Posterior cingulate gyrus (tissue), 11 donors: ENCODE measurements at places on chromosomes 13 and 19.

- DNase-seq: peak; percentile 67
These were observed 41.5 kb downstream of the NFIC start for GRCh38 chr19:3407556-3408516.

- DNase-seq: no peak
These were observed 874 bp downstream of the TRIM28 start for GRCh38 chr19:58544591-58545285.

GRCh38 chr13:40583738-40584137 is 82.7 kb downstream of the FOXO1 start:
- DNase-seq: no peak

DNA sequence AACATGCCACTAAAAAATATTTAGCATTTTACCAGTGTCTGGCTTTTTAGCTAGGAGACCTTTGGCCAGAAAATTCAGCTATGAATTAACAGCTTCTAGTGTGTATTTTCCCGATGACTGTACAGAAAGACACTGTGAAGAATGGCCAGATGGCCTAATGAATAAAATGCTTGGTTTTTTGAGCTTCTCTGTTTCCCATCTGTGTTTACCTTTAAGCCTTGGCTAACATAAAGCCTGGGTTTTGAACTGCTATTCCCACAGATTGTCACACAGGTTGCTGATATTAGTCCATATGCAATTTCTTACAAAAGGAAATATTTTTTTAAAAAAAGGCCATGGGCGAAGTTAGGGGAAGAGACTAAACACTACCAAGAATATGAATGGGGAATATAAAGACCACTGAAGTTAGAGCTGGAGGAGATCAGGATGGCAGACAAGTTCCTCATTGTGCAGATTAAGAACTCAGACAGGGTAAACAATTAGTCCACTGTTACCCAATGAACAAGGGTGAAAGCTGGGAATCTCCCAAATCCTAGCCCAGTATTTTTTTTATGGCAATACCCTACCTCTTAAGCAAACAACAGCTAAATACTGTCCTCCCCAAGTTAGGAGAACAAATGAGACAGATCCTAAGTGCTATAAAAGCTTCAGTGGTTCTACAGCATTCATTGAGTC is 95.1 kb downstream of the DCT start:
- no peak for DNase-seq

DNA sequence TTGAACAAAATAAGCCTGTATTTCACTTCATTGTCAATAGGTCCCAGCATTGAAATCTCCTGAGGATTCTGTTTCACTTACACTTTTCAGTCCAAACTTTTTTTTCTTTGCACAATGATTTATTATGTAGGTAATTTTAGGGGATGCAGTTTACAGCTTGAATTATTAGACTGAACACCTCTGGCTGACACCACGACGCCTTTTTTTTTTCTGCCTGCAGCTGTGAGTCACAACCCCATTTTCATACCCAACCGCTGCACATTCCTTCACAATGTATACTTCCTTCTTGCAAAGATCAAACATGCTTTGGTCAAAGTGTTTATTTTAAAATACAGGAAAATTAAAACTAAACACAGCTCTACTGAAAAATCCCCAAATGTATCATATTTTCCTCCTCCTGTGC is 11.4 kb downstream of the ZIC2 start:
- no peak for DNase-seq

- DNase-seq: no peak
These were observed 16.9 kb downstream of the ZNF331 start for GRCh38 chr19:53554804-53555203.

GRCh38 chr13:77298426-77298825 is 28.5 kb downstream of the MYCBP2 start:
- DNase-seq: no peak

GRCh38 chr13:33752597-33752996 is 65.4 kb upstream of the RFC3 start:
- DNase-seq: no peak

DNA sequence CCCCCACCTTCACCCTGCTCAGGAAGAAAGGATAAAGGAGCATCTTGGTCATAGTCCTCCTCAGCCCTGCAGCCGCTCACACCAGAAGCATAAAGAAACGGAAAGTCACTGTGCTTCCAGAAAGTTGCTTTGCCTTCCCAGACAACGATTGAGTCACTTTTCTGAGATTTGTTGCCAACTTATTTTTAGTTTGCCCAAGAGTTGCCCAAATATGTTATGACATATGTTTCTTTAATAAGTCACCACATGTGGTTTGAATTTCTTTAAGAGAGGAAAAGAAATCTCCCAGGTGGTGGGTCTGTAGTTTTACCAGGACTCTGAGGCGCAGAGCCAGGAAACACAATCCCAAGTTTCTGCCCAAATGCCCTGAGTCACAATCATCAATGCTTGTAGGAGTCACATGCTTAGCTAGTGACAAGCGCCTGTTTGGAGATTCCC is 63.4 kb upstream of the LRCH1 start:
- DNase-seq: no peak

- no peak for DNase-seq
These were observed 313.8 kb upstream of the SPRY2 start for GRCh38 chr13:80654638-80655249.

- DNase-seq: no peak
These were observed 694.3 kb upstream of the SGCG start for GRCh38 chr13:22486490-22486889.

GRCh38 chr19:47445527-47445926 is 26.2 kb downstream of the SLC8A2 start:
- no peak for DNase-seq

DNA sequence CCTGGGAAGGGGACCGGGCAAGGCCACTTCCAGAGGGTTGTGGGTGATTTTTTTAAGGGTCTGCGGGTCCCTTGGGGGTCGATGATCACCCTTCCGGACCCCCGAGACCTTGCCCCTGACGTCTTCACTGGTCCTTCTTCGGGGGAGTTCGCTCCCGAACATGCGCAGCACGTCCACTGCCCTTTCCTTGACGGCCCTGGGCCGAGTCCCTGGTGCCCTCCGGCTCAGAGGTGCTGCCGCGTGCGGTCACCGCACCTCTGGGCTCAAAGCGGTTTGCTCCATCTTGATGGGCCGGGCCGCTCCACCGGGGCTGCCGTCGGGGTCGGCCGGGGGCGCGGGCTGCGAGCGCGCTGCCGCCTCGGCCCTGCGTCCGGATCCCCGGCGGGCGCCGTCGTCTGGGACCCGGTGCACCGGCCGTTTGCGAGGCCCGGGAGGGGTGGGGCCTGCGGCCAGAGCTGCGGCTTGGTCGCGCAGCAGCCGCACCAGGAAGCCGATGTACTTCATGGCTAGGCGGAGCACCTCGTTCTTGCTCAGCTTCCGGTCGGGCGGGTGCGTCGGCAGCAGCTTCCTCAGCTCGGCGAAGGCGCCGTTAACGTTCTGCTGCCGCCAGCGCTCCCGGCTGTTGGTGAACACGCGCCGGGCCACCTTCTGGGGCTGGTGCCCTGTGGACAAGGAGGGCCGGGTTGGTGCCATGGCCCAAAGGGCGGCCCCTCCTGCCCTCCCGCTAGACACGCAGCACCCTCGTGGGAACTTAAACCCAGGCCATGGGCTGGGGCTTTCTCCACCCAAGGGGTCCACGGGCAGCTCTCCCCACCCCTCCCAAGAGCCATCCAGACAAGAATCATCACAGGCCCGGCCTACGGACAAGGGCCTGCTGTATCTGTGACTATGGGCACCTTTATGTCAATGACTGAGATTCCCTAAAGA is 3.3 kb downstream of the LYL1 start:
- DNase-seq: peak; percentile 91

GRCh38 chr19:8213827-8214672 is 4.9 kb downstream of the CERS4 start:
- DNase-seq: no peak

DNA sequence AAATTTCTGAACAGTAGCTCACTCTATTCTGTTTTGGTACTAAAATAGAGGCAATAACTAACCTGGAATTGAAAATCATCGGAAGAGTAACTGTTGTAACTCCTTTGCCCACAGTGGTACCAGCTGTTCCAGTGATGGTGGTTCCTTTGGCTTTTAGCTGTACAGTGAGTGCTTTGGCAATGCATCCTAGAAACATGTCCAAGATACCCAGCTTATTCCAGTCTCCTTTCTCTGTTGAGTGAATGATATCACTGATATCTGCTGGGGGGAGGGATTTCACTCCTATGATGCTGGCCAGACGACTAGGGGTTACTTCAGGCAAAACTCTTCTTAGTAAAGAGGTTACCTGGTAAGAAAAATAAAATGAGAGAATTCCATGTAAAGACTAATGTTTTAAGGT is 40.6 kb upstream of the FBXL3 start:
- DNase-seq: no peak

- DNase-seq: no peak
These were observed 242.2 kb upstream of the EDNRB start for GRCh38 chr13:78160793-78161192.

DNA sequence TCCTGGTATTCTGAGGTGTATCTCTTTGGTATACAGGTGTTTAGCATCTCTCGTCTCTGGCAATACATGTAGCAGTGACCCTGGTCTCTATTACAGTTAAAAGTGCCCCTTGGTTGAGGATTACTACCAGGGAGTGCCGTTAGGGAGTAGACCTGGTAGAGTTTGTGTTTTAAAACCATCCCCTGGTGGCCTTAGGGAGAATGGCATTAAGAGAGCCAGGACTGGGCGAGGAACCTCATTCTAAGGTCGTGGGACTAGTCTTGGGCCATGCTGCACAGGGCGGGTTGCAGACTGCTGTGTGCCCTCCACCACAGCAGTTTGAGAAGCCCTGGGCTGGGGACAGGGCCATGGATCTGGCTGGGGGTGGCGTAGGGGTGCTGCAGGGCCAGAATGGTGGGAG is 35.0 kb downstream of the B3GLCT start:
- no peak for DNase-seq

GRCh38 chr19:38219221-38219620 is 4.8 kb downstream of the DPF1 start:
- no peak for DNase-seq
